ENCODE measurements at places on chromosomes 5 and 9. TPM values are rescaled to one million over a fixed set of nuclear protein-coding genes. Genes with fewer than 3 reads are reported as not detected.

- no peak overlapping the region for H3K4me3 ChIP-seq
- H3K4me1 ChIP-seq: peaks cover 3% of the 10 kb centered on the region
- H3K36me3 ChIP-seq: peaks cover 2% of the 10 kb centered on the region
- no peak overlapping the region for H3K27ac ChIP-seq
- no peak for DNase-seq
These were observed 49.2 kb downstream of the KIAA1958 start for GRCh38 chr9:112535811-112536210.

GRCh38 chr5:154010660-154011059, 28.1 kb downstream of the FAM114A2 start:
- no peaks in the 10 kb centered on the region for H3K27me3 ChIP-seq
- no peak overlapping the region for H3K4me3 ChIP-seq
- DNase-seq: no peak
- H3K27ac ChIP-seq: no peak overlapping the region
- no peaks in the 10 kb centered on the region for H3K4me1 ChIP-seq

The CCNO gene
- polyA plus RNA-seq: not detected

The PTGER4 gene
- 11.6 TPM for polyA plus RNA-seq

- H3K4me1 ChIP-seq: no peaks in the 10 kb centered on the region
- no peak overlapping the region for H3K27ac ChIP-seq
- DNase-seq: no peak
- no peaks in the 10 kb centered on the region for H3K27me3 ChIP-seq
- H3K4me3 ChIP-seq: no peak overlapping the region
These were observed 69.2 kb upstream of the SH3GL2 start for GRCh38 chr9:17509701-17510100.

DNA sequence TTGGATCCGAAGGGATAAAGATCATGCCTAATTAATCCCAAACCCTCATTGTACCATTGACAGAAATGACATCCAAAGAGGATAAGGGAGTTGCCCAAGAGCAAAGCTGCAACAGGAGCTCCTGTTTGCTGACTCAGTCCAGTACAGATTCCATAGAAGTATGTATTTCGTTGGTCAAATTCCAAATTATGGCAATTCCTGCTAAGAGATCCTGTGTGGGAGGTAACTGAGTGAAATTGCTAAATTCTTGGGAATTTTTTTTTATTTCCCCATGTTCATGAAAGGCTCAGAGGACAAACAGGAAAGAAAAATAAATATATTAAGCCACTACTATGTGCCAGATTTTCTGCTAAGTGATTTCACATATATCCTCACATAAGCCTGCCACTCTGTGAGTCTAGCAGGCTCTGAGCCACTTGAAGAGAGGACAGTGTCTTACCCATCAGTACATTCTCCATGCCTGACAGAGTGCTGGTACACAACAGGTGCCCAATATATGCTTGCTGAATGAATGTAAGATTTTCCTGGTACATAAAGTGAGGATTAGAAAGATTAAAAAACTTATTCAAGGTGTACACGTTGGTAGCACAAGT, 132.7 kb downstream of the GLIS3 start:
- H3K27ac ChIP-seq: no peak overlapping the region
- no peaks in the 10 kb centered on the region for H3K27me3 ChIP-seq
- no peak for DNase-seq
- H3K4me3 ChIP-seq: no peak overlapping the region

DNA sequence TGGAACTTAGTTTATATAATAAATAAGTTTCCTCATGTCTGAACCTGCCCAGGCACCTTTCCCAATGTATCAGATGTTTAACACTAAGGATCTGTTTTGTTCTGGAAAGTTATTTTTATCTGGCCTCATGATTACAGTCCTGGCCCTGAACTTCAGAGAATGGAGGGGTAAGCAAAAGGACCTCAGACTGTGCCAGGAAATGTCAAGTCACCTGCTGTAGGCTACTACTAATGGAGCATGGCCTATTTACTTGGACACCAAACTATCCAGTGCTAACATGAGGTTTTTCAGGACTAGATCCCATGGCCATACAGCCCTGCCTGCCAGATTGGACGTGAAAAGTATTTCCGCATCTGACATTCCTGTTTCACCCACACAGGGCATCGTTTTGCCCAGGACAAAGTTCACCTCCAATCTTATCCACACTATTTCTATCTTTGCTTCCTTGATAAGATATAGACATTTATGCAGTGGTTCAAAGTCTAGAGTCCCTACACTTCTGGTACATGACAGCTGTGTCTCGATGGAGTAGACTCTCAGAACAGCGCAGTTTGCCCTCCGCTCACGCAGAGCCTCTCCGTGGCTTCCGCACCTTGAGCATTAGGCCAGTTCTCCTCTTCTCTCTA, at the start of gene BTNL8:
TSS of gene BTNL8 (plus strand) at position 539 of the 626 bp plus-strand sequence. CDS start 152 bp downstream, outside the sequence.
- peak within 1 kb of the TSS; percentile 89 for H3K27ac ChIP-seq
- peak within 1 kb of the TSS; percentile 62 for H3K4me3 ChIP-seq
- peaks cover 14% of the 10 kb centered on the region for H3K4me1 ChIP-seq
- no peaks in the 10 kb centered on the region for H3K27me3 ChIP-seq
- H3K36me3 ChIP-seq: peaks cover 10% of the 10 kb centered on the region

The SLCO4C1 gene
- 24.9 TPM for polyA plus RNA-seq

GRCh38 chr5:144832416-144832815, 661.7 kb downstream of the KCTD16 start:
- H3K27me3 ChIP-seq: no peaks in the 10 kb centered on the region
- H3K27ac ChIP-seq: no peak overlapping the region
- DNase-seq: no peak

DNA sequence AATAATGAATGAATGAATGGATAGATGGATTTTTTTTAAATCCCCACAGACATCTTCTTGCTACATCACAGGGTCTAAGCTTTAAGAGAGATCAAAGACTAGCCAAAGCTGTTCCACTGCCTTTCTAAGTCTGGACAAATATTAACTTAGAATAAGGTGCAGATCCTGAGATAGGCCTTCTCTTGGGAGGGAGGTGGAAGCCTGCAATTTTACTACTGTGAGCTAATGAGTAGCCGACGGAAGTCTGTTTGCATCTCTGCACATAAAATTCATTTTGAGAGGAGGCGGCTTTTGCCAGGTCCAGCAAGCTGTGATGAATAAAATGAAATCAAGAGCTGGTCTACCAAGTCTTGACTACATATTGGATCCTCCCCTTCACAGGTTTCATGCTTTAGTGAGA, 484.9 kb downstream of the TMEM38B start:
- H3K4me1 ChIP-seq: no peaks in the 10 kb centered on the region
- no peak overlapping the region for H3K27ac ChIP-seq
- no peak for DNase-seq
- no peak overlapping the region for H3K4me3 ChIP-seq
- H3K36me3 ChIP-seq: no peaks in the 10 kb centered on the region

The SLC45A2 gene
- 0.12 TPM for polyA plus RNA-seq

- H3K4me3 ChIP-seq: no peak overlapping the region
- H3K36me3 ChIP-seq: no peaks in the 10 kb centered on the region
- no peaks in the 10 kb centered on the region for H3K4me1 ChIP-seq
- H3K27ac ChIP-seq: no peak overlapping the region
- H3K27me3 ChIP-seq: no peaks in the 10 kb centered on the region
These were observed 38.7 kb downstream of the TTC39B start for GRCh38 chr9:15268317-15268716.

DNA sequence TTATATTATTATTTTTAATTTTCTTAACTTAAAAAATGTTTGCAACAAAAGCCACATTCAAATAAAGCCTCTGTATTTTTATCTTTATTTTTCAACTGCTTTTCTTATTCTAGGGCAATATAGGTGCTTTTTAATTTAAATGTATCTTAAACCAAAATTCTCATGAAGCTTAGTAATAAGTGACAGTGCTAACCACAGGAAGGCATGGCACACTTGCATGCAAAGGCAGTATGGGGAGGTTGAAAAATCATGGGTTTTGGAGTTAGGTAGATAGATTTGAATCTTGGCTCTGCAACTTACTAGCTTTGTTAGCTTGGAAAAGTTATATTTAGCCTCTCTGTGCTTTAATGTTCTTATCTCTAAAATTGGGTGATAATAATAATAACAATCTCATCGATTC, 458.0 kb downstream of the DMAC1 start:
- no peak for DNase-seq
- H3K27me3 ChIP-seq: no peaks in the 10 kb centered on the region
- H3K27ac ChIP-seq: no peak overlapping the region
- no peak overlapping the region for H3K4me3 ChIP-seq

The COL15A1 gene
- 19.7 TPM for polyA plus RNA-seq

GRCh38 chr5:167864801-167865200, 426.6 kb upstream of the WWC1 start:
- DNase-seq: no peak
- H3K36me3 ChIP-seq: no peaks in the 10 kb centered on the region
- no peaks in the 10 kb centered on the region for H3K4me1 ChIP-seq
- no peak overlapping the region for H3K27ac ChIP-seq
- H3K4me3 ChIP-seq: no peak overlapping the region

- no peak for DNase-seq
- no peak overlapping the region for H3K4me3 ChIP-seq
- no peaks in the 10 kb centered on the region for H3K27me3 ChIP-seq
- H3K36me3 ChIP-seq: no peaks in the 10 kb centered on the region
- no peak overlapping the region for H3K27ac ChIP-seq
- H3K4me1 ChIP-seq: no peaks in the 10 kb centered on the region
These were observed 50.4 kb upstream of the CKMT2 start for GRCh38 chr5:81182396-81183390.

The GARNL3 gene
- 24.0 TPM for polyA plus RNA-seq

DNA sequence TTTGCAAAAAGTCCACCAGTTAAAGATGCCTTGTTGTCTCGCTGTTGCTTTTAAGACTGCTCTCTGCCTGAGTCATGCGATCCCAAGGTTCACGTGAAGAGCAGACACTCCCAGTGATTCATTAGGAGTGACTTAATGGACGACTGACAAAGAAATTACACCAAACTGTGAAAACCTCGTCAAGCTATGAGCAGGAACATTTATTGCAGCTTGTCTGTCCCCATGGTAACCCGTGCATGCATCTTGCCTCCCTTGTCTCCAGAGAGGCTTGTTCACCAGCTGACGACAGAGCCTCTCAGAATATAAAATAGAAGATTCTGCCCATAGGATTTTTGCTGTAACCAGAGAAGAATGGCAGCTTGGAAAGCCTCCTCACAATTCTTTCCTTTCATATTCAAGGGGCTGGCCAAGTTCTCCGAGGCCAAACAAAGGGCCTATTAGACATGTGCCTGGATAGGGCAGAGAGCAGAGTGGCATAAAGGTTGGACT, 352.7 kb downstream of the SPOCK1 start:
- peak; percentile 94 for DNase-seq
- peaks cover 5% of the 10 kb centered on the region for H3K4me1 ChIP-seq
- peak overlapping the region; percentile 28 for H3K27ac ChIP-seq
- H3K27me3 ChIP-seq: peaks cover 2% of the 10 kb centered on the region
- H3K4me3 ChIP-seq: no peak overlapping the region

DNA sequence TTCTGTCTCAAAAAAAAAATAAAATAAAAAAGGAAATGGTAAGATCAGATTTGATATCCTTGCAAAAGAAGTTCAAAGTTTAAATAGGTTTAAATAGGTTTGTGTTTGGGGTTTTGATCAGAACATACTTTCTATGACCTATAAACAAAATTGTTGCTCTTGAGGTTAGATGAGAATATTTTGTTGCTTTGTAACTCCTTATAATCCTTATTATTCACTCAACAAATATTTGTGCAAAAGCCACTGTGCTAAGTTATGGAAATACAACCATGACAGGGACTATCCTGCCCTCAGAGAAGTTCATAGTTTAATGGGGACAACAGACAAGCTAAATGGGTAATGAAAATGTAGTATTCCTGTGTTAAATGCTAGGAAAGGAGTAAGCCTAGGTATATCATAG, 71.5 kb downstream of the INVS start:
- no peak for DNase-seq
- no peaks in the 10 kb centered on the region for H3K4me1 ChIP-seq
- no peak overlapping the region for H3K27ac ChIP-seq
- no peaks in the 10 kb centered on the region for H3K27me3 ChIP-seq

DNA sequence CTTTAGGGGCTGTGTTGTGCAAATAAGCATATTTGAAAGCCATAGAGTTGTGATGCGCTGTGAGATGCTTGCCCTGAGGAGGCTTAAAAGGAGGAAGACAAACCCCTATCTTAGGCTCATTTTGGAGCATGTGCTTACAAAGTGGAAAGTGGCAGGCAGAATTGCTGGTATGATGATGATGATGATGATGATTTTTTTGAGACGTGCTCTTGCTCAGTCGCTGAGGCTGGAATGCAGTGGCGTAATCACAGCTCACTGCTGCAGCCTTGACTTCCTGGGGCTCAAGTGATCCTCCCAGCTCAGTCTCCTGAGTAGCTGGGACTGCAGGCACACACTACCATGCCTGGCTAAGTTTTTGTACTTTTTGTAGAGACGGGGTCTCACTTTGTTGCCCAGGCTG, 1.7 kb downstream of the CNOT8 start:
- no peaks in the 10 kb centered on the region for H3K27me3 ChIP-seq
- peaks cover 16% of the 10 kb centered on the region for H3K36me3 ChIP-seq
- peak overlapping the region; percentile 95 for H3K27ac ChIP-seq
- H3K4me3 ChIP-seq: peak overlapping the region; percentile 70
- no peak for DNase-seq

The TLX3 gene
- not detected for polyA plus RNA-seq

DNA sequence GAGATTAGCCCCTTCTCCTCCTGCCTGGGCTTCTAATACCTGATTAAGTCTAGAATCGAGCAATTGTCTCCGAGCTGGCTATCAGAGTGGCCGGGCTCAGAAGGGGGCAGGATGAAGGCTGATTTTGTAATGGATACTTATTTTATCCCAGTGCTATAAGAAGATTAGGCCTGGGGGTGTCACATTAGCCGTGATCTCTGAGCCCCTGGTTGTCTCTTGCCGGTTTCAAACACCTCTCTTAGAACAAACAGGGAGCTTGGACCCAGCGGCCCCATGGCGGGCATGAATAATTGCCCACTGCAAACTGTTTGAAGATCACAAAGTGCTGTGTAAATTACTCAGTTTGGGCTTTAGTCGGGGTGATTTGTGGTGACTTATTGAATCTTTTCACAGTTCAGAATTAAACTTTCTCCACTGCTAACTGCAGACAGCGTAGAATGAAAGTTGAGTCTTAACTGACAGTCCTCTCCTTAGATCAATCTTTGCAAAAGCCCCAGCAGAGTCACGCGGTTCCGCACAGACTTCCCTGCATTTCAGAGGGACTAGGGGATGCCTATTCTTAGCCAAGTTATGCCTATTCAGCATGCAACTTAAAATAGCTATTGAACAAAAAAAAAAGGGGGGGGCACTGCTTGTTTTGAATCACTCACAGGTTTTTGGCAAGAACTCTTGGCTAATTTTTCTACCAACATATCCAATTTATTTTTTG, 200.6 kb upstream of the IRX1 start:
- no peak overlapping the region for H3K4me3 ChIP-seq
- H3K27me3 ChIP-seq: no peaks in the 10 kb centered on the region
- H3K4me1 ChIP-seq: no peaks in the 10 kb centered on the region
- no peak overlapping the region for H3K27ac ChIP-seq
- no peaks in the 10 kb centered on the region for H3K36me3 ChIP-seq

The CNTNAP3 gene
- polyA plus RNA-seq: 3.4 TPM

GRCh38 chr9:70131296-70131695, 87.6 kb downstream of the MAMDC2 start:
- DNase-seq: no peak
- H3K4me3 ChIP-seq: no peak overlapping the region
- H3K4me1 ChIP-seq: no peaks in the 10 kb centered on the region
- H3K36me3 ChIP-seq: no peaks in the 10 kb centered on the region
- H3K27ac ChIP-seq: no peak overlapping the region
